Activated effector memory CD4-positive, alpha-beta T cell treated with anti-CD3 and anti-CD28 coated beads, Interleukin-2, amount 50 U/mL, for 16 hours (primary cell): ENCODE measurements at places on chromosomes 7 and 10.

GRCh38 chr7:28808796-28809533, 149.2 kb downstream of the TRIL start:
- no peak for DNase-seq

GRCh38 chr10:133325440-133326222, 11.1 kb downstream of the CALY start:
- no peak for DNase-seq

DNA sequence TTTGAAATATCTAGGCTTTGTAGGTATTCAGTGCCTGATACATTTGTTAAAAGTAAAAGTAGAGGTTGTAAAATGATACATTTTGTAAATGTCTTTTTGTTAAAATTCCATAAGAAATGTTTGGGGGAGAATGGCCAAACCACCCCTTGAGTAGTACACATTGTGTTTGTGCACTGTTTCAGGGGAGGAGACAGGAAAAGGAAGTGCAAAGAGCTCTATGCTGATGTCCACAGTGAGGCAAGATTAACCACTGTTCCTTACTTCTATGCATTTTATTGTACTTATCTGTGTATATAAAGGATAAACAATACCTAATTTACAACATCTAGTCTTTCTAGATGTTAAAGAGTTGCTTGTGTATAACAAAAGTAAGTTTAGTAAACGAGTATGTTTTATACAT, 7.4 kb upstream of the CYCS start:
- no peak for DNase-seq

DNA sequence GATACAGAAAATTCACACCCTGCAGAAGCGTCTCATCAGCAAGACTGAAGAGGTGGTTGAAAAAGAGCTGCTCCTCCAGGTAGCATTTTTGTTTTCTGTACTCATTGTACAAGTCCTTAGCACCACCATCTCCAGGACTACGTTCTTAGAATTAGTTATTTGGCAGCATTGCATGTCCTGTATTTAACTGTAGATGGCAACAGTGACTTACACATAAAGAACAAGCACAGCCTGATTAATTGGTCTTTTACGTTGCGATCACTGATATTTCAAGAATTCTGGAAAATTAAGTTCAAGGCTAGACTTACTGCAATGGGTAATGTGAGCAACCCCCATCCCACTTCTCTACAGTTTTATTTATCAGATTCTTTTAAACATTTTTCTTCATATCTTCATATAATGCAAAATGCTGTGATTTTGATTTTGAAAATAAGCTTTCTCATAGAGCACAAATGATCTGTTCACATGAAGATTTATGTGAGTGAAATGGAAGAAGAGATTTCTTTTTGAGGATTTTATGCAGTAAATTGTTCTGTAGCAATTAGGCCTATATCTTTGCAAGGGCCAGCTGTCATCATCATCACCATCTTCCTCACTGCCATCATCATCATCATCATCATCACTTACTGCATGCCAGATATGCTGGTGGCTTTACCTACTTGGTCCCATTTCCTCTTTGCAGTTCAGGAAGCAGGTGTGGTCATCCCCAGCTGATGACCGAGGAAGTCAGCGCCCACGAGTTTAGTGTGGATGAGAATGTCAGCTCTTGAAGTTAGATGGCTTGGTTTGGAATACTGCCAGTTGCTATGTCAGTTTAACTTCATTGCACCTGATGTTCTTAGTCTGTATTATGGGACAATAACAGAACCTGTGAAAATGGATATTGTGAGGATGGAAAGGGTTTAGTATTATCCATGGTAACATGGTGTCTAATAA, 53.4 kb downstream of the CFAP58 start:
- no peak for DNase-seq

DNA sequence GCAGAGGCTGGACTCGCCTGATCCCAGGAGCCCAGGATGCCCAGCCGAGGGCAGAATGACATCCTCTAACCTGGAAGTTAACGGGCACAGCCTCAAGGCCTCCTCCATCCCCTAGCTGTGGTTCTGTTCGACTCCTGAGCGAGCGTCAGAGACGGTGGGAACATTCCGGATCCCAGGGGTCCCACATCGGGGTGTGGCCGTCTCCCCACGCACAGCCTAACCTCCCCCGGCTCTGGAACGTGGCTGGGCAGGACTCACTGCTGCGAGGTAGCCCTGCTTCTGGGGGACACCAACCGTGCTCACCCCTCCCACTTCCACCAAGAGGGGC, 8.4 kb downstream of the FOXL3 start:
- DNase-seq: peak; percentile 46

DNA sequence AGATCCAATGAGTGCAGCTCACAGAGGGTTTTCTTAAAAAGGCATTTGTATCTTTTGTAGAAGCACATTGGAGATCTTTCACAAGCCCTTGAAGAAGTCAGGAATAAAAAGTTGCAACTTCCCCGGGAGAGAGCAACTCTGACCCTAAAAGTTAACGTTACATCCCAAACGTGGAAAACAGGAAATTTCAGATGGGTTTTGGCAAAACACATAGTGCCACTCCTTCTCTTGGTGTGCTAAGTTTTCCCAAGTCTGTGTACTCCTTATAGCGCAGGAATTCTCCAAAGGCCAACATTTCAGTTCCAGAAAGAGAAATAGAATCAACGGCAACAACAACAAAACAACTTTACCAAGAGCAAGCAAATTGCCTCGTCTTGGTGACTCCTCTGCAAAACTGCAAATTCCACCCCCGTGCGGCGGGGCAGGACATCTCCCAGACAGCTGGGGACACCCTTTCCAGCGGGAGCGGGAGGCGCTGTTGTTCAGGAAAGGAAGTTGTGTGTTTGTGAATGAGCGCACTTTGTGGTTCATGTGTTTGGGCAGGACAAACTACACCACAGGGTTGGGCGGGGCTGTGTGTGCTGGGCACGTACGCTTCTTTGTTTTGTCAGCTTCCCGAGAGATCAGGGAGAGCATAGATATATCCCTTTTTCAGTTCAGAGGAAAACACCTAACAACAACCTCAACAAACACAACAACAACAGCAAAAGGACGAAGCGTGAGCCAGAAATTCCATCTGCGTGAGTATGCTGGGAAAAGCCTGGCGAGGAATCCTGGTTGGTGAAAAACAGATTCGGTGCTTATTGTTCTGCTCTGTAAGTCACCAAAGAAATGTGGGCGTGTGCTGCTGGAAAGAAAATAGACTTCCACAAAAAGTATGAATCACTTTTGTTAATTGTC, 294.7 kb upstream of the PITRM1 start:
- peak; percentile 70 for DNase-seq

- no peak for DNase-seq
Observed at GRCh38 chr10:29846881-29847280, 212.1 kb upstream of the SVIL start.

DNA sequence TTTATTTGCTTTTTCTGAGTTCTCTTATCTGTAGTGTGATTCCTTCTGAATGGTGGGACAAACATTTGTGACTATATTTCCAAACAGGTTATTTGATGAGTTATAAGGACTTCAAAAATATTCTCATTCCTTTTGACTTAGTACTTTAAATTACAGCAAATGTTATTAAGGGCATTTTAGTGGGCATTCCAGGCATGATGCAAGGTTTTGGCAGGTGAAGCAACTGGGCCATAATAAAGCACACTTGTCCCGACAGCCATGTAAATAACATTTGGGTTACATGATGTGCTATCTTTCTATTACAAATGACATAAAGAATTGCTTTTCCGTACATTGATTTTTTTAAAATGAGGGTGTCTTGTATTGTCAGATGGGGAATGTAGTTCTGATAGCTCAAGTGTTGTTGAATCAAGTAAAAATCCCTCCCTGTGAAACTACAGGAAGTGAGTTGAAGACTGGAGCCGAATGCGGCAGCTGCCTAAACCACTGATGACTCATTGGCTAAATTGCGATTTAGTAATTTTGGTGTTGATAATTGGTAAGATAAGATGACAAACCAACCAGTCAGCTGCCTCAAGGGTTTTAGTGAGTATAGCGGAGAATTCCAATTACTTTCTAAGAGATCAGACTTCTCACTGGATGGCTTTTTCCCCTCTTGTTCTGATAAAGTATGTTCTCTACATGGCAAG, 231.3 kb upstream of the NPY start:
- DNase-seq: no peak

- no peak for DNase-seq
Observed at GRCh38 chr10:76935941-76936613, 701.5 kb downstream of the KCNMA1 start.

DNA sequence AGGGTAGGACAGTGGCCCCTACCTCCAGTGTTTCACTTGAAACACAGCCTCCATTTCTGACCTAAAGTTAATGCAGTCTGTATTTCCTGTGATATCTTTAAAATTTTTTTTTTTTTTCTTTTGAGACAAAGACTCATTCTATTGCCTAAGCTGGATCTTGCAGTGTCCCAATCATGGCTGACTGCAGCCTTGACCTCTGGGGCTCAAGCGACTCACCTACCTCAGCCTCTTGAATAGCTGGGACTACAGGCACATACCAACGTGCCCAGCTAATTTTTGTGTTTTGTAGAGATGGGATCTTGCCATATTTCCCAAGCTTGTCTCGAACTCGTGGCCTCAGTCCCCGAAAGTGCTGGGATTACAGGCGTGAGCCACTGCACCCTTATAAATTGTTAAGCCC, 16.7 kb upstream of the MGAM2 start:
- no peak for DNase-seq

- DNase-seq: no peak
Observed at GRCh38 chr10:124669824-124670654, 74.1 kb downstream of the FAM53B start.

DNA sequence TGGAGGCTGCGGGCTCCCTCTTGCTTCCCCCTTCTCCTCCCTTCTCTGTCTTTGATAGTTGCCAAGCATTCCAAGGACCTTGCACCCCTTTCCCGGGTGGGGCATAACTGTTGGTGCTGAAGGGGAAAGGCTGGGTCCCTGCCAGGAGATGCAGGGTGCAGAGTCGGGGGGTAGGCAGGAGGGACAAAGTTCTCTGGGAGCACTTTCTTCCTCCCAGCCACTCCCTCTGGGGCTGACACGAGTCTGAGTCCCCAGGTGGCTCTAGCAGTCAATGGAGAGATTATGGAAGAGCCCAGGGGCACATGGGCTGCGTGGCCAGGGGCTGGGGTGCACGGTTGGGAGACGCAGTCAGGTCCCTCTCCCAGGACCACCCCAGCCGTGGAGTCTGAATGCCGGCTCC, 2.1 kb downstream of the CLDN15 start:
- DNase-seq: no peak

DNA sequence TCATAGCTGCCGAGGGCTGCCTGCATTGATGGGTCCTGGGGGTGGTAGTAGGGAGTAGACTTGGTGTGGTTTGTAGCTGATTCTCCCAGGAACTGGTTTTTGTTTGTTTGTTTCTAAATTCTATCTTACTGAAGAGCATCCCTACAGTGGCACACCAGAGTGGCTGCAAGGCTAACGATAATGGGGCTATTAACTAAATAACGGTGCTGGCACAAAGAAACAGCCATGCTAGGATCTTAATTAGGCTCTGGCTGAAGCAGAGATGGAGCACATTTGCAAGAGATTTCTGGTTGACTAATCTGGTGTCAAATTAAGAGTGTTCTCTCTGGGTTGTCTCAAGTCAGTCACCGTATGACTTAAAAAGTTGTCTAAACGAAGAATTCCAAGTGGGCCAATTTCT, 590.0 kb downstream of the NRG3 start:
- DNase-seq: no peak

DNA sequence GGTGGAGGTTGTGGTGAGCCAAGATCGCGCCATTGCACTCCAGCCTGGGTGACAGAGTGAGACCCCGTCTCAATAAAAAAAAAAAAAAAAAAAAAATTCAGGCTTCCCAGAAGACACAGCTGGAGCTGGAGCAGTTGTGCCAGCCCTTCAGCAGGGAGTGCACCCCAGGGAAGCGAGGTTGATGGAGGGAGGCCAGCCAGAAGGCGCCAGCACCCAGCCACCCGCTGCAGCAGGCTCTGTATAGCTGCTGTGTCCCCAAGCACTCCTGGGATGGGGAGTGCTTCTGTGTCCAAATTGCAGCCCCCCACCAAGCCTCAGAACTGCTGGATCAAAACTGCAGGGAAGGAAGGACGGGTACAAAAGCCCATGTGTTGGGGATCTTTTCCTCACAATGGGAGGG, 47.8 kb downstream of the COBL start:
- no peak for DNase-seq

DNA sequence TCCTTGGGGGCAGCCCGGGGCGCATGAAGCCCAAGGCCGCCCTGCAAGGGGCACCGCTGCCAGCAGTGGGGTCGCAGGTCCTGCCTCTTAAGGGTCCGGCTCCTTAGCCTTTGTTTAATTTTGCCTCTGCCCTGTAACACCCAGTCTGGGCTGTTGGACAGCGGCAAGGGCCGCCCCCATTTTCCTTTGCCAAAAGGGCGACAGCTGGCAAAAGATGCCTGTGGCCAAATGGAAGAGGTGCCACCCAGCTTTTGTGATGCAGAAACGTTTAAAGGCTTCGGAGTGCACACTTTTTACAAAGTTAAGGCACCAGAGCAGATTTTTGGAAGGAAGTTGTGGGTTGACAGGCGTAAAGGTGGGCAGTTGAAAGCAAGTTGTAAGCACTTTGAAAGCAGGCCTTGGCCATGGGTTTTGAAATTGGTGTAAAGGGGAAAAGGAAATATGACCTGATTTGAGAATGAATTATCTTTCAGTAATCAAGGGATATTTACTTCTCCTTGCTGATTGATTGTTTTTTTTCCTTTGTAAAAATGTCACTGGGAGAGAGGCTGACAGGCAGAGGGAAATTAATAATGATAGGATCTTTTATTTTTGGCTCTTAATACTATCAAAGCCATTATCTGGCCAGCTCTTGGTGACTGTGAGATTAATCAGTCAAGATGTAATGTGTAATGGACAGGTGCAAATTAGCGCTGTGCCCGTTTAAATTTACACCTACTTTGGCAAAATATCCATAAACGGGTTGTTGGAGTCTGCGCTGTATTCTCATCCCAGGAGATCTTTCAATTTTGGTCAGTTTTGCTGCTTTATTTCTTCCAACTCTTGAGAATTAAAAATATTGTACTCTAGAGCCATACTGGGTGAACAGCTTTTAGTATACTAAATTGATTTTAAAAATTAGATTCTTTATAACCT, 1.2 kb downstream of the CASD1 start:
- peak; percentile 72 for DNase-seq
